ENCODE measurements at places on chromosomes 11 and 22. TPM values are rescaled to one million over a fixed set of nuclear protein-coding genes. Genes with fewer than 3 reads are reported as not detected.

- no peak for DNase-seq
These were observed 982.2 kb downstream of the BRD1 start for GRCh38 chr22:48845356-48845936.

GRCh38 chr22:29454276-29454675 lies 15.9 kb downstream of the RFPL1 start:
- DNase-seq = no peak

GRCh38 chr11:27375370-27375769 lies 12.4 kb upstream of the CCDC34 start:
- DNase-seq = no peak

GRCh38 chr22:26404851-26405421 lies 24.1 kb upstream of the ASPHD2 start:
- no peak for DNase-seq

DNA sequence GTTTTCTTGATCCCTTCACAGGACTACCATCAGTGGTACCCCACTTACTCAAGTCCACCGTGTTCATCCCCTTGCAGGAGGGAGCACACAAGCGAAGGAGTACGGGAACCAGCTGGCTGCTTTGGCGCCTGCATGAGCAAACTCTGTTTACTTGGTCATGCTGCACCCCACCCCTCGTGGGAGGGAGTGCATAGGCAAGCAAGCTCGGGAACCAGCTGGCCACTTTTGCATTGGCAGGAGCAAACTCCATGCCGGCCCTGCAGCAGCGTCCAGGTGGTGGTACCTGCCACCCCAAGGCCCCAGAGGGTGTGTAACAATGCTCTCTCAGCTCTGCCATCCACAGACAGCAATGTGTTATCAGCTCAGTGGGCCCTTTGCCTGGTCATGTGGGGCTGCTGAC lies 737.8 kb downstream of the FAM181B start:
- DNase-seq = no peak

- DNase-seq = no peak
These were observed 90.0 kb upstream of the ALX4 start for GRCh38 chr11:44399968-44400367.

GRCh38 chr22:49204599-49205482 lies 622.8 kb downstream of the BRD1 start:
- DNase-seq = no peak

GRCh38 chr11:112835591-112836255 lies 125.5 kb upstream of the NCAM1 start:
- DNase-seq = no peak

GRCh38 chr11:78429660-78430059 lies 12.0 kb upstream of the GAB2 start:
- no peak for DNase-seq

DNA sequence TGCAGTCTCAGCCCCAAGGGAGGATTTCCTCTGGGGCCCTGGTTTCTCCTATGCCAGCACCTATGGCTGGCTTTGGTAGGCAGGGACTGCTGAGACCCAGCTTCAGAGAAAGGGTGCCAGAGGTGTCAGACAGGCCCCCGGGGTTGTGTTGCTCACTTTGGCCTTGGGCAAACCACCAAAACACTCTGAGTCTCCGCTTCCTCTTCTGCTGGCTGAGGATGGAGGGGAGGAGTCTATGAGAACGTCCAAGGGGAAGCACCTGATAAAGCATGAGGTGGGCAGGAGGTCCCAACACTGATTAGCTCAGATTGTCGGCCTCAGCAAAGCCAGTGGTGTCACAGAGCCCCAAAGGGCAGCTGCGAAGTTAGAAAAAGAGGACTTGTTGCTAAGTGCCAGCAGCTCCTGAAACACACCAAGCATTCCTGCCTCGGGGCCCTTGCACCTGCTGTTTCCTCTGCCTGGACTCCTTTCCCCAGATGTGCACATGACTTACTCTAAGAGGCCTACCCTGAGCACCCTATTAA lies 10.5 kb downstream of the SMTNL1 start:
- DNase-seq = no peak

DNA sequence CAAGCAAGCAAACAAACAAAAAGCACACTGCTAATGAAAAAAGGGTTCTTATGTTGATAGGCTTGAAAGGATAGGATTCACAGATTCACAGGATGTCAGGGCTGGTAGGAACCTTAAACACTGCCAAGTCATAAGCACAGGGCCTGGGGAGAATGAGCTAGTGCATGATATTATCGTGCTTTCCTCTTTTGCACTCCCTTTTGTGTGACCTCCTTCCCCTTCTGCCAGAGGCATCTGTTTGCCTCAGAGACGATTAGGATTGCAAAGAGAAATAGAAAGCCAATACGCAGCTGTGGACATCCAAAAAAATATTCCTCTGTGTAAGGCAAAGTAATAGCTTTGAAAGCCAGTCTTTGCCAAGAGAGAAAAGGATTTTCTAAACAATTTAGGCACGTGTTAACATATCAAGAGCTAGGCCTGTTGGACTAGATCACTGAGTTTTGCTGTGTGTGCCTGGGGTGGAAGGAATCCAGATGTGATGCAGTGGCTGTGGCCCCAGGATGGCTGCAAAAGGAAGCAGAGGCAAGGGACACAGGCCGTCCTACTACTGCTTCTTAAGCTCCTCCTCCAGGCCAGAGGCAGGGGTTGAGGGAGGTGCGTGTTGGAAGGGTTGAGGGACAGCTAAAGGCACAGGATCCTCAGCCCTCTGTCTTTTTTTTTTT lies 30.6 kb downstream of the MCHR1 start:
- DNase-seq = no peak

GRCh38 chr22:19068784-19069271 lies 53.4 kb downstream of the DGCR2 start:
- no peak for DNase-seq

- DNase-seq = peak; percentile 47
These were observed 41.7 kb upstream of the AQP11 start for GRCh38 chr11:77547863-77548551.

GRCh38 chr11:64185175-64185692 lies 737 bp upstream of the STIP1 start:
- DNase-seq = peak; percentile 75

- DNase-seq = no peak
These were observed 16.2 kb downstream of the ARHGEF12 start for GRCh38 chr11:120352405-120352804.

GRCh38 chr22:22999523-22999922 lies 70.8 kb upstream of the GNAZ start:
- DNase-seq = no peak

GRCh38 chr22:42805998-42806830 lies 50.9 kb downstream of the ARFGAP3 start:
- no peak for DNase-seq

- DNase-seq = peak; percentile 97
These were observed 5.6 kb upstream of the TMA7B start for GRCh38 chr22:39954584-39955055.

CCDC34 gene
- total RNA-seq = 11.7 TPM

KBTBD4 gene
- total RNA-seq = 11.9 TPM

ADSL gene
- total RNA-seq = 70.1 TPM

KCNK7 gene
- total RNA-seq = not detected

ALX4 gene
- not detected for total RNA-seq

KRTAP5-5 gene
- total RNA-seq = not detected

CYP2R1 gene
- 9.9 TPM for total RNA-seq

PIH1D2 gene
- total RNA-seq = 1.0 TPM

PKDREJ gene
- total RNA-seq = not detected
